ENCODE measurements at places on chromosomes 13 and 19.

DNA sequence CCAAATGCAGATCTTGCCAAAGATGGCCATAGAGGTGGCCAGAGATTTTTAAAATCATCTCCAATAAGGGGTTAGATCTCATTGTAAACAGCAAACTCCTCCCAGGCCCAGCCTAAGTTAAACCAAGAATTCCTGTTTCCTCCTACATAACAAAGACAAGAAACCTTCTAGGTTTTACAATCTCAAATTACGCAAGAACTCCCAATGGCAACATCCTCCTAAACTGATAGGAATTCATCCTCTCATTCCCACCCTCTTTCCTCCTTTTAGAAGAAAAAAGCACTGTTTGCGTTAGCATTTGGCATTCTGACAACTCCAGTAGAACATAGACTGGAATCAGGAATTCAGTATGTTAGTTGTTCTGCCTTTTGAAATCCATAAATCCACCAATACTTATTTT lies 14.6 kb downstream of the PROSER1 start:
- no peak for DNase-seq

- DNase-seq, result no peak
Measured at GRCh38 chr19:33752018-33752800, 44.5 kb upstream of the KCTD15 start.

GRCh38 chr19:56885173-56885985 lies 44.9 kb upstream of the PEG3 start:
- DNase-seq, result no peak

- DNase-seq, result no peak
Measured at GRCh38 chr13:29959086-29959485, 108.7 kb upstream of the UBL3 start.

- no peak for DNase-seq
Measured at GRCh38 chr13:98846986-98847385, 94.5 kb upstream of the SLC15A1 start.

GRCh38 chr13:36026531-36026930 lies 104.7 kb downstream of the DCLK1 start:
- no peak for DNase-seq

- no peak for DNase-seq
Measured at GRCh38 chr13:108629181-108629752, at the start of gene MYO16. MYO16 (plus strand) TSS chr13:108629611; CDS start chr13:108629845, 234 bp downstream.
